ENCODE measurements at places on chromosomes 1 and 21.

GRCh38 chr1:226019572-226019971 is 20.4 kb upstream of the SDE2 start:
- no peak for DNase-seq

GRCh38 chr1:198108636-198109370 is 48.0 kb upstream of the NEK7 start:
- no peak for DNase-seq

GRCh38 chr1:114660238-114660637 is 9.6 kb downstream of the DENND2C start:
- DNase-seq, result no peak

DNA sequence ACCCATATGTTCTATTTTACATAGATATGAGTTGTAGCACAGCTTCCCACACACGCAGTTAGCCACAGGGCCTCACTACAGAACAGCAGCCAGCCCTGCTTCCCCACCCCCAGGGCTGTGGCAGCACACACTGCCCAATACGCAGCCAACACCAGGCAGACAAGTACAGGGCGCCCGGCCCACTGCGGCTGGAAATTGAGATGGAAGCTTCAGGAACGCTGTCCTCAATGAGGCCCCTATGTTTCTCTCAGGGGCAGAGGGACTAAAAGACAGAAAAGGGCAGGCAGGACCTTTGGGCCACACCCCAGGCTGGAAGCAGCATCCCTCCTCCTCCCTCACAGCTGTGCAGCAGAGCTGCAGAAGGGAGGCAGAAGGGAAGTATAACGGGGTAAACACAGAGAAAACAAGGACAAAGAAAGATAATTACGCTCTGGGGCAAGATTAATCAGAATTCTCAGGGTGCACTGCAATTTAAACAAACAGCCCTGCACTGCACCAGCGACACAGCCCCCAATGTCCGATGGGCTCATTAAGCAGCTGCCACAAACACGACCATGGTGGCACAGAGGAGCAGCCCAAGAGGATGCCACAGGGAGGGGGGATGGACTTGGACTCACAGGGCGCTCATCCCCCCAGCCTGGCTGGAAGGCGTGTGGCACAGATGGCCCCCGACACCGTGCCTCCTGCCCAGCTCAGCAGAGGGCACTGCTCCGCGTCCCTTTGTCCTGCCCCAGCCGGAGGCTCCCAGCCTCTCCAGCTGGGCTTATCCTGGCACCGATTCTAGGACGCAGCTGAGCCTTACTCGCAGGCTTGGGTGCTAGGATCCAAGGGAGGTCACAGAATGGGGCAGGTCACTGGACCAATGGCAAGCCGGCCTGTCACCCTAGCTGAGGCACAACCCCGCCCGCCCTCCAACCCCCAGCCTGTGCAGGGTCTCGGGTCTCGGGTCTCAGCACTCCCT is 14.2 kb downstream of the WDR4 start:
- no peak for DNase-seq

GRCh38 chr1:192067360-192067759 is 90.9 kb upstream of the RGS18 start:
- no peak for DNase-seq

DNA sequence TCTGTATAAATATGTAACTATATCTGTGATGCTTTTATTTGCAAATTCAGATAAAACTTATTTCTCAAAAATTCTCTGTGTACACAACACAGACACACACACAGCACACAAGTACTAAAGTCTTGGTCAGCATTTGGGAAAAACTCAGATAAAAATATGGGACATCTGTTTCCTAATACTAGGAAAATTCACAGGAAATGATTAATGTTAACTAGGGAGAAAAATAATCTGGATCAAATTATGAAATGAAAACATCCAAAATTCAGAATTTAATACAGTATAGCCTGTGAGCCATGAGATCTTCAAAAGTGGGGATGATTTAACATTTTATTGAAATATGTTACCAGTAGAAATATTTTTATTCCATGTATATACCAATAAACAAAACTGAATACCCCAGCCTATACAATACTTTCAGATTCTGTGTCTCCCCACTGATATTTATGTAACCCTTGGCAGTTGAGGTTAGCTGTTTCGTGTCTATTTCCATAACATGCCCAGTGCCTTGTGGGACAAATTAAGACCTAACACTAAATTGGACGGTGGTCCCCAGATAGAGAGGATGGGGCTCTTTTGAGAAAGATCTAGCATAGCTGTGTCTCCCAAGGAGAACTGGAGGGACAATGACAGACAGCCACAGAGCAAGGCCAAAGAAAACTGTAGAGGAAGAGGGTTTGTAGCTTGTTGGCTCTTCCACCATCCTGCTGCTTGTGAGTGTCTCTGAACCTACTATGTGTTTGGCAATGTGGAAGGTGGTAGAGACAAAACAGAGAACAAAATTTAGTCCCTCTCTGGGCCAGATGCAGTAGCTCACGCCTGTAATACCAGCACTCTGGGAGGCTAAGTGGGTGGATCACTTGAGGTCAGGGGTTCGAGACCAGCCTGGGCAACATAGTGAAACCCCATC is 47.2 kb downstream of the GNG12 start:
- DNase-seq, result no peak

DNA sequence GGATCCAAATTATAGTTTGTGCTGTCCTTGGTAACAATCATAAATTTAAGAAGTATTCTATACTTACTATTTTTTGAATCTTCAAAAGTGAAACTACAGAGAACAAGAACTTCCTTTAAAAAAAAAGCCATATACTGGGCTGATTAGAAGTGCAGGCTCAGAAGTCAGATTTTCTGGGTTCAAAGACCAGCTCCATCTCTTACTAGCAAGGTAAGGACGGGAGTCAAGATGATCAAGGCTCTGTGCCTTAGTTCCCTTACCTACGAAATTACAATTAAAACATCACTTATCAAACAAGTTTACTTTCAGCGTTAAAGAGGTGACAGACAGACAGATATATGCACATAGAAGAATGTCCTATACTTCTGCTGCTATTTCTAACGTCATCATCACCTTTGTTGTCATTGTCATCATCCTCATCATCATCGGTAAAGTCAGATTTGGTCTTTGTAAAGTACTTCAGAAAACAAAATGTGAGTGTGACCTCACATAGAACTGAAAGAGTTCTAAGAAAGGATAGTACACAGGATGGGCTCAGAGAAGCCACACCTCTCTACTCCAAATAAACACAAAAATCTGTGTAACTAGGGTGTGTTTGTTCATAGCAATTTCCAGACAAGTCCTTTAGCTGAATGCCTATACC is 178.7 kb downstream of the VAV3 start:
- no peak for DNase-seq

DNA sequence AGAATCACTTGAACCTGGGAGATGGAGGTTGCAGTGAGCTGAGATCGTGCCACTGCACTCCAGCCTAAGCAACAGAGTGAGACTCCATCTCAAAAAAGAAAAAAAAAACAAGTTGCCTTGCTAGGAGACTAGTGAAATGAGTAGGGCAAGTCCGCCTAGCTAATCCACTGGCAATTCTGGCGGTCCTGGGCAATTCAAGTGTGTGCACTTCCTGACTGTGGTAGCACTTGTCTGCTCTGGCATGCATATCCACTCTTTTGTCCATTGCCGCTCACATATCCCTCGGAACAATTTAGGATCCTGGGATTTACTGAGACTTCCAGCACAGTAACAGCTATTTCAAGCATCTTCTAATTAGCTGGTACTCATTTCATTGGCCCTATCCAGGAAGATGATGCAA is 426.3 kb upstream of the ADGRL2 start:
- no peak for DNase-seq

DNA sequence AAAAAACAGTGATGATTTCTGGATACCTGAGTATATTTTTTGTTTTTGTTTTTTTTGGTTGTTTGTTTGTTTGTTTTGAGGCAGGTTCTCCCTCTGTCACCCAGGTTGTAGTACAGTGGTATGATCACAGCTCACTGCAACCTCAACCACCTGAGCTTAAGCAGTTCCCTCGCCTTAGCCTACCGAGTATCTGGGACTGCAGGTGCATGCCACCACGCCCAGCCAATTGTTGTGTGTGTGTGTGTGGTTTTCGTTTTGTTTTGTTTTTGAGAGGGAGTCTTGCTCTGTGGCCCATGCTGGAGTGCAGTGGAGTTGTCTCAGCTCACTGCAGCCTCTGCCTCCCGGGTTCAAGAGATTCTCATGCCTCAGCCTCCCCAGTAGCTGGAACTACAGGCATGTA is 55.3 kb upstream of the RCC1 start:
- no peak for DNase-seq

- DNase-seq, result no peak
Observed at GRCh38 chr1:32240140-32240951, 6.7 kb upstream of the FAM167B start.

GRCh38 chr1:151002611-151003010 is 4.1 kb downstream of the MINDY1 start:
- DNase-seq, result no peak

- DNase-seq, result no peak
Observed at GRCh38 chr1:42847111-42847595, 740 bp downstream of the ZNF691 start.

DNA sequence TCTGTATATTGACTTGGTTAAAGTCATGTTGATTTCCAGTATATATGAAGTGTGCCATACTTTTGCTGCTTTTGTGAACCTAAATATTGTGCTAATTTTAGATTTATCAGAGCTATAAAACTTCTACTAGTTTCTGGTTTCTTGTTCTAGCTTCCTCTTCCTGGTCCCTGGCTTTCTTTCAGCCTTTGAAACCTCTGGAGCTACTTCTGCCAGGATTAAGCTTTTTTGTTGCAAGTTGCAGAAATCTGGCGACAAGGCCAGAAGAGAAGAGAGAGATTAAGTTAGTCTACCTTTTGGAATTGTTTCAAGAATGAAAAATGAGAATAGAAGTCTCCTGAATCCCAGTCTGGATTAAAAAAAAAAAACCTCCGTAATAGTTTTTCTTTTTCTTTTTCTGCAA is 13.5 kb downstream of the RNF2 start:
- DNase-seq, result no peak

DNA sequence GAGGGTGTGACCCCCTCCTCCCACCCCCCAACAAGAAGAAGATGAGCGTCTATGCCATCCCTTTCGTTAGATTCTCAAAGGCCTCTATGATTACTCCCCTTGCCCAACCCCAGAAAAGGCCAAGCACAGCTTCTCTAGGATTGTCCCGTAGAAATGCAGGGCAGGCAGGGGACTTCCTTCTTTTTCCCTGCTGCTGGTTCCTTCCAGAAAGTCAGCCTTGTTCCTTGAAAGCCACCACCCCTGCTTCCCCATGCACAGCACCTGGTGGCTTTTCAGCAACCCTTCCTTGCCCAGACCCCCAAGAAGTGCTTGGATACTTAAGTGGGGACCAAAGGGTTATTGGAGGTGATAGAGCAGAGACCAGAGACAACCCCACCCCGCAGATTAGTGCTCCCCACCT is 75.1 kb downstream of the ARHGEF10L start:
- no peak for DNase-seq

DNA sequence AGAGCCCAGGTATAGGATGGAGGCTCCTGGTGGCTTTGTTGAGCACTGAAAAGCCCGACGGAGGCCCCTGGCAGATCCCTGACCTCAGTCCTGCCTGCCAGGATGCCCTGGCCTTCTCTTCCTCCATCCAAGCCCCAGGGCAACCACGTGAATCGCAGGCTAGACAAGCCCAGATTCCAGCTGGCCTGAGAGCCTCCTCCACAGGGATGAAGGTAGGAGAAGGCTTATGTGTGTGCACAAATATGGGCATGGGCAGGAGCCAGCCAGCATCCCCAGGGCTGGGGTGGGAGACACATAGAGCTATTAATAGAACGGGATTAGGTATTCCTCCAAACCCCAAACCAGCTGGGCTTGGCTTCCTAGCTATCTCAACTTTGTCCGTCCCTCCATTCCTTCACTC is 4.0 kb upstream of the EXTL1 start:
- DNase-seq, result no peak

- DNase-seq, result no peak
Observed at GRCh38 chr1:48196237-48196636, 26.3 kb upstream of the SLC5A9 start.

DNA sequence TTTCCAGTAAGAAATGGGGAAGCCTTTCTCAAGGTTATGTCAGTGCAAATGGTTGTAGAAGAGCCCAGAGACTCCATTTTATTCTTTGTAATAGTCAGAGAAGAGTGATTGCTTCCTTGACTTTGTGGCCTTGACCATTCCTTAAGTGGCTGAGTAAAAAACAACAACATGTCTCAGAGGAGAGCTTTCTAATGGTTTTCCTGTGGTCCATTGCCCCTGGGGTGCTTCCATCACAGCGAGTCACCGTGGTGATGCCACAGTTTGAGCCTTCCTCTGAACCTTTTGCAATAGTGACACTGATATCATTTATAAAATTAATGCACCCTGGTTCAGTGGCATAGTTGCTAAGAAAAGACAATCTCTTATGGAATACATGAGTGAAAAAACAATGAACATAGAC is 38.6 kb downstream of the PAPPA2 start:
- DNase-seq, result no peak

- DNase-seq, result no peak
Observed at GRCh38 chr1:175870217-175870616, 126.8 kb upstream of the TNR start.

GRCh38 chr1:198291036-198291435 is 134.2 kb downstream of the NEK7 start:
- DNase-seq, result no peak

DNA sequence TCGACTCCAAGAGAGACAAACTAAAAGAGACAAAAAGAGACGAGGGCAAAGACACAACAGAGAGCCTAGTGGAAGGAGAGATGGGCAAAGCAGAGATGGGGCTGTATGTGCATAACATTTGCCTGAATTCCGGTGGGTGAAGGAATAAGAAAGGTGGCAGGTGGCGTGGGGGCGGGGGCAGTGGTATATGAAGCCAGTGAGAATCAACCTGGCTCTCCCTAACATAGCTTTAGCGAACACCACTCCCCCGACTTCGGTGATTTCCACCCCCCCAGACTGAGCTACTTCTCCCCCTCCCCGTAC is 1.1 kb downstream of the INKA2 start:
- DNase-seq, result no peak

- DNase-seq, result no peak
Observed at GRCh38 chr1:231929311-231929710, 302.7 kb downstream of the DISC1 start.

- no peak for DNase-seq
Observed at GRCh38 chr1:231354330-231355020, 16.4 kb downstream of the SPRTN start.

GRCh38 chr21:23694390-23694789 is 1912.9 kb downstream of the MRPL39 start:
- DNase-seq, result no peak

DNA sequence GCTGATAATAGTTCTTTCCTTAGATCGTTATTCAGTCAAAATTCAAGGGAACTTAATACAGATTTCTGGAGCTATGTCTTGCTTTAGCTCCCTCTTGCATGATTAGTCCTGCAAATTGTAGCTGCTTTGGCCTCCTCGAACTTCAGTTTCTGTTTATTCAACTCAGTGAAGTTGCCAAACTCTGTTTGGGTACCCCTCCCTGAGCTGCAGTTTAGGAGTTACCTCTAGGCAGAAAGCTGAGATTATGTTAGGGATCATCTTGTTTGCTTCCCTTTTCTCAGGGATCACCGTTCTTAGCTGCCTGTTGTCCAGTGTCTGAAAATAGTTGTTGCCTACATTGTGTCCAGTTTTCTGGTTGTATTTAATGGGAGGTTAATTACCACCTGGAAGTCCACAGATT is 43.5 kb downstream of the SNX27 start:
- DNase-seq, result no peak

- DNase-seq, result no peak
Observed at GRCh38 chr1:229570891-229571516, 12.5 kb upstream of the ABCB10 start.

Measured in caudate nucleus (tissue), 63 donors.